ENCODE measurements at places on chromosomes 7 and 10. TPM values are rescaled to one million over a fixed set of nuclear protein-coding genes. Genes with fewer than 3 reads are reported as not detected.

ELAPOR2 gene
- 16.7 TPM for total RNA-seq

MYO3A gene
- not detected for total RNA-seq

RNF148 gene
- total RNA-seq, result not detected

GHRHR gene
- not detected for total RNA-seq

SLC18A3 gene
- not detected for total RNA-seq

NRG3 gene
- not detected for total RNA-seq

RPP38 gene
- total RNA-seq, result 10.9 TPM

DNA sequence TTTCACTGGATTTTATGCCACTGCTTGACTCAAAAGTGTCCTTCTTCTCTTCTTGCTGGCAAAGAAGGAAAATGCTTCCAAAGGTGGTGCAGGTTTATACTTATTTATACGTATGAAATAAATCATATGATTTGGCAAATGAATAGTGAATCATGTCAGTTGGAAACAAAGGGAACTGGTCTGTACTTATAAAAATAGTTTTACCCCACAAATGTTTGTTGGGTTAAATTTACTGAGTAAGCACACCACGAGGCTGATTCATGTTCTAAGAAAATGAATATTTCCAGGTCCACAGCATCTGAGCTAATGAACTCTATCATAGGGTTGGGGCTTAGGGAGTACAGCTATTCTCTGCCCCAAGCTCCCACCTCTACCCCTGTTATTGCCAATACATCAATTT lies 232.2 kb downstream of the TRIL start:
- H3K4me1 ChIP-seq, result no peaks in the 10 kb centered on the region
- H3K27me3 ChIP-seq, result no peaks in the 10 kb centered on the region
- H3K27ac ChIP-seq, result no peak overlapping the region
- peaks cover 17% of the 10 kb centered on the region for H3K36me3 ChIP-seq

- no peaks in the 10 kb centered on the region for H3K27me3 ChIP-seq
- no peak for DNase-seq
- no peak overlapping the region for H3K27ac ChIP-seq
- H3K36me3 ChIP-seq, result no peaks in the 10 kb centered on the region
- H3K4me3 ChIP-seq, result no peak overlapping the region
- H3K4me1 ChIP-seq, result peaks cover 12% of the 10 kb centered on the region
Measured at GRCh38 chr7:30549931-30550493, 44.7 kb upstream of the GARS1 start.

- H3K4me3 ChIP-seq, result no peak overlapping the region
- no peaks in the 10 kb centered on the region for H3K27me3 ChIP-seq
- no peaks in the 10 kb centered on the region for H3K36me3 ChIP-seq
- H3K27ac ChIP-seq, result no peak overlapping the region
- H3K4me1 ChIP-seq, result no peaks in the 10 kb centered on the region
Measured at GRCh38 chr10:83459124-83459523, 680.2 kb upstream of the GHITM start.

- DNase-seq, result no peak
- no peak overlapping the region for H3K27ac ChIP-seq
- no peak overlapping the region for H3K4me3 ChIP-seq
- H3K27me3 ChIP-seq, result no peaks in the 10 kb centered on the region
- no peaks in the 10 kb centered on the region for H3K4me1 ChIP-seq
Measured at GRCh38 chr7:85773116-85773728, 586.4 kb upstream of the SEMA3D start.

DNA sequence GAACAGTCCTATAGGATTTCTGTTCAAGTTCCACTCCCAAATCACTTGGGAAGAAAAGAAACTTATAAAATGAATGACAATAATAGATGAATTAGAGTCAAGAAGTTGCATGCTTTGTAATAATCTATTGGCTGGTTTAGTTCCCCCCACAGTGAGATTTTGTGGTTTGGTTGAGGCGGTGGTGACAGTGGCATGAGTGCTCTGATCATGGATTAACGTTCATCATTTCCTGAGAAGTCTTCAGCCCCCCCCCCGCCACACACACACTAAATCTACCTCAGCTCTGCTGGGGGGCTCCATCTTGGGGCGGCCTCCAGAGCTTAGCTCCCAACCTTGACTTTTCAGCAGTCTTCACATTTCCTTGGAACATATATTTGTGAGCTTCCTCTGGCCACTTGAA lies 121.7 kb downstream of the ABCA13 start:
- no peaks in the 10 kb centered on the region for H3K36me3 ChIP-seq
- DNase-seq, result no peak
- H3K27ac ChIP-seq, result no peak overlapping the region
- H3K4me3 ChIP-seq, result no peak overlapping the region

DNA sequence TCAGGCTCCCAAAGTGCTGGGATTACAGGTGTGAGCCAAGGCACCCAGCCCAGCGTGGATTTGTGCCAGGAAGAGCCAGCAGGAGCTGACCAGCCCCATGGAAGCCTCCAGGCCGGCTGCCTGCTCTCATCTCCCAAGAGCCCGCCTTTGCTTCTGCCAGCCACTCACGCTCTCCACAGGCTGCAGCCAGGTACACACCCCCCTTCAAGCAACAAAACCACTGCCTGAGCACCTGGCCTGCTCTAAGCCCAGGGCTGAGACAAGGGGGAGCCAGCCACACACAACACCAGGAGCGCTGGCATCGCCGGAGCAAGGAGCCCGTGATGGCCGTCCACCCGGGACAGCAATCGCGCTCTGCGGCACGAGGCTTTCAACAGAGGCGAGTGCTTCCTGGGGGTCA lies 34.5 kb downstream of the MAD1L1 start:
- no peaks in the 10 kb centered on the region for H3K27me3 ChIP-seq
- H3K4me3 ChIP-seq, result no peak overlapping the region
- H3K4me1 ChIP-seq, result peaks cover 4% of the 10 kb centered on the region
- no peak overlapping the region for H3K27ac ChIP-seq
- H3K36me3 ChIP-seq, result peaks cover 19% of the 10 kb centered on the region

DNA sequence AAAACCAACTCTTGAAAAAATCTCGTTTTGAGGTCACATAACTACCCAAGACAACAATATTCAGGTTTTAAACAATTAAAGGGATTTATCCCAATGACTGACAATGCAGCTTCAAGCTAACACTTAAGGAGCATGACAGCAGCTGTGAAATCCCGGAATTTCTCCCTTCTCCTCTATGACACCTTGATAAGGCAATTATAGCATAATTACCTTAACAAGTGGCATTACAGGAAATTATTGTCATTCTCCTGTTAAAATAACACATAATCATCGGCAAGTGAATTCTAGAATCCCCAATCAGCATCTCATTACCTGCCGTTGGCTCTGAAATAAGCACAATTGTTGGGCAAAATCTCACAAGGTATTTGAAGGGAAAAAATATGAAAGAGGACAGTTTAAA lies 417.0 kb upstream of the PFKP start:
- no peak for DNase-seq
- no peaks in the 10 kb centered on the region for H3K27me3 ChIP-seq
- no peaks in the 10 kb centered on the region for H3K4me1 ChIP-seq
- no peak overlapping the region for H3K4me3 ChIP-seq

DNA sequence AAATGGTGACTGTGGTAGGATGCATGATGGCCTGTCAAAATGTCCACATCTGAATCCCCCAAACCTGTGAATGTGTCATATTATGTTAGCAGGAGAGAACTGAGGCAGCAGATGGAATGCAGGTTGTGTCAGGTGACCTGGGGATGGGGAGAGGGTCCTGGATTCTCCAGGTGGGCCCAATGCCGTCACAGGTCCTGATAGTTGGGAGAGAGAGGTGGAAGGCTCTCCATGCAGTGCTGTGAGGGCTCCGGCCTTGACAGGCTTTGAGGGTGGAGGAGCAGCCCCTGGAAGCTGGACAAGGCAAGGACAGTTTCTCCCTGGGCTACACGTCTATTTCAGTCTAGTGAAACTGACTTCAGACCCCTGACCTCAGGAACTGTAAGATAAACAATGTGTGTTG lies 330.9 kb upstream of the ZNF32 start:
- no peak overlapping the region for H3K27ac ChIP-seq
- no peaks in the 10 kb centered on the region for H3K4me1 ChIP-seq
- H3K4me3 ChIP-seq, result no peak overlapping the region
- DNase-seq, result no peak
- no peaks in the 10 kb centered on the region for H3K36me3 ChIP-seq

- H3K4me1 ChIP-seq, result no peaks in the 10 kb centered on the region
- no peaks in the 10 kb centered on the region for H3K36me3 ChIP-seq
- H3K4me3 ChIP-seq, result no peak overlapping the region
- H3K27ac ChIP-seq, result no peak overlapping the region
- no peaks in the 10 kb centered on the region for H3K27me3 ChIP-seq
Measured at GRCh38 chr10:42866115-42866995, 83.8 kb downstream of the BMS1 start.

- no peaks in the 10 kb centered on the region for H3K4me1 ChIP-seq
- DNase-seq, result no peak
- no peak overlapping the region for H3K27ac ChIP-seq
- H3K27me3 ChIP-seq, result 0 out of 2 replicates have a peak, but pooled peaks cover 3% of the 10 kb centered on the region
- no peaks in the 10 kb centered on the region for H3K36me3 ChIP-seq
Measured at GRCh38 chr7:147182874-147183273, 1066.3 kb downstream of the CNTNAP2 start.

DNA sequence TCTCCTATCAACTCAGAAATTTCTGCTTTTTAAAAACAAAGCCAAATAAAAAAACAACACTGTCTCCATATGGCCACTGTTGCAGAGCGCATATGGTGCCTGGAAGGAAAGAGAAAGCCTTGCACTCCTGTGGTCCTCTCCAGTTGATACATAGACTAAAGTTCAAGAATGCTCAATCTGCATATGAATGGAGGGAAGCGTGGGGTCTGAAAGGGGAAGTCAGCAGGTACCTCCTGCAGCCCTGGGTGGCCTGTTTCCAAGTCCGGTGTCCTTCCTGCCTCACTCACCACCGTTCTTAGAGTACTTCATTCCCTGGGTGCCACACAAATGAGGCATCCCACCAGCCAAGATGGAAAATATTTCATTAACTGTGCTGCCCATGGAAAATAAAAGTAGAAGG lies 138.3 kb upstream of the PALS2 start:
- H3K4me1 ChIP-seq, result no peaks in the 10 kb centered on the region
- H3K4me3 ChIP-seq, result no peak overlapping the region
- no peak overlapping the region for H3K27ac ChIP-seq
- no peaks in the 10 kb centered on the region for H3K27me3 ChIP-seq
- H3K36me3 ChIP-seq, result no peaks in the 10 kb centered on the region

DNA sequence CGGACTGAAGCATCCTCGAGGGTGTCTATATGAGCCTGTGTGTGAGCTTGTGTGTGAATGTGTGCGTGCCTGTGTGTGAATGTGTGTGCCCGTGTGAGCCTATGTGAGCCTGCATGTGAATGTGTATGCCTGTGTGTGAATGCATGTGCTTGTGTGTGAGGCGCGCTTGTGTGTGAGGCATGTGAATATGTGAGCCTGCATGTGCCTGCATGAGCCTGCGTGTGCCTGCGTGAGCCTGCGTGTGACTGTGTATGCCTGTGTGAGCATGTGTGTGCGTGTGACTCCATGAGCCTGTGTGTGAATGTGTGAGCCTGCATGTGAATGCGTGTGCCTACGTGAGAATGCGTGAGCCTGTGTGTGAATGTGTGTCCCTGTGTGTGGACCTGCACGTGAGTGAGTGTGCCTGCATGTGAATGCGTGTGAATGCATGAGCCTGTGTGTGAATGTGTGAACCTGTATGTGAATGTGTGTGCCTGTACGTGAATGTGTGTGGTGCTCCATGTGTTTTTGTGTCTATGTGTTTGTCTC lies 33.4 kb downstream of the PDGFA start:
- no peaks in the 10 kb centered on the region for H3K36me3 ChIP-seq
- no peaks in the 10 kb centered on the region for H3K27me3 ChIP-seq
- H3K4me3 ChIP-seq, result peak overlapping the region; percentile 24
- no peak overlapping the region for H3K27ac ChIP-seq
- peaks cover 27% of the 10 kb centered on the region for H3K4me1 ChIP-seq

- H3K36me3 ChIP-seq, result no peaks in the 10 kb centered on the region
- no peak overlapping the region for H3K27ac ChIP-seq
- no peaks in the 10 kb centered on the region for H3K4me1 ChIP-seq
- H3K27me3 ChIP-seq, result no peaks in the 10 kb centered on the region
Measured at GRCh38 chr7:39142750-39143149, 165.0 kb downstream of the POU6F2 start.

- 0 out of 2 replicates have a peak, but pooled peaks cover 3% of the 10 kb centered on the region for H3K4me1 ChIP-seq
- no peak for DNase-seq
- no peaks in the 10 kb centered on the region for H3K36me3 ChIP-seq
- H3K4me3 ChIP-seq, result no peak overlapping the region
- H3K27ac ChIP-seq, result no peak overlapping the region
- H3K27me3 ChIP-seq, result no peaks in the 10 kb centered on the region
Measured at GRCh38 chr7:44382459-44383265, 57.3 kb upstream of the CAMK2B start.

DNA sequence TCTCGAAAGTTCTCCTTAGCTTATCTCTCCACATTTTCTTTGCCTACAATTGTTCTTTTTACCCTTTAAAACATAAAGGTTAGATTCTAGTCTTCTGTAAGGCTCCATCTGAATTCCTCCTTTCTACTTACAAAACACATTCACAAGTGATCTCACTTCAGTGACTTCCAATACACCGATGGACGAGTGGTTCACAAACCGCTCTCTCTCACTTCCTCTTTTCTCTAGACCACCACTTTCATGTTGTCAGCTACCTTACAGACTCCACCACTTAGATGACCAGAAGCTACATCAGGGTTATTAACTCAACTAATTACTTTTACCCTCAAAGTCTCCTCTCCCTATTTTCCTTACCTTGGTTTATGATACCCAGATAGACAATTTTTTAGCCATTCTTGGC lies 11.8 kb downstream of the MET start:
- H3K36me3 ChIP-seq, result peaks cover 19% of the 10 kb centered on the region
- H3K4me1 ChIP-seq, result peaks cover 4% of the 10 kb centered on the region
- H3K27ac ChIP-seq, result no peak overlapping the region
- DNase-seq, result no peak

- no peaks in the 10 kb centered on the region for H3K4me1 ChIP-seq
- no peak for DNase-seq
- H3K4me3 ChIP-seq, result no peak overlapping the region
- no peaks in the 10 kb centered on the region for H3K27me3 ChIP-seq
- H3K27ac ChIP-seq, result no peak overlapping the region
Measured at GRCh38 chr7:73967832-73968290, 60.1 kb upstream of the ELN start.

DNA sequence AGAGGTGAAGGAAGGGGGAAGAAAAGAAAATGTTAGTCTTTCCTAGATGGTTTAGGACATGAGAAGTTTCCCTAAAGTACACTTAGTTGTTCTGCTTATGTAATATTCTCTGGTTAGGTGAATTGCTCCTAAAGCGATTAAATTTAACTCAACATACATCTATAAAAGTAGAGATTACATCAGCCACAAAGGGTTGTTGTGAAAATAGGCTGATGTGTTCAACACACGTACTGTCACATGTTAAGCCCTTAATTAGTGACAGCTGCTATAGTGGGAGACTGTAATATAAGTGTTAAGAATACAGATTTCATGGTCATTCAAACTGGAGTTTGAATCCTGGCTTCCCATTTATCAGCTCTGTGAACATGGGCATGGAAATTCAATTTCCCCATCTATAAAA lies 12.8 kb downstream of the HECTD2 start:
- H3K4me3 ChIP-seq, result no peak overlapping the region
- DNase-seq, result peak; percentile 61
- H3K27me3 ChIP-seq, result no peaks in the 10 kb centered on the region

- DNase-seq, result no peak
- H3K36me3 ChIP-seq, result no peaks in the 10 kb centered on the region
- H3K4me3 ChIP-seq, result no peak overlapping the region
- H3K4me1 ChIP-seq, result no peaks in the 10 kb centered on the region
- H3K27ac ChIP-seq, result no peak overlapping the region
Measured at GRCh38 chr7:93161181-93161762, 13.1 kb upstream of the SAMD9L start.

- DNase-seq, result peak; percentile 46
- H3K4me3 ChIP-seq, result peak overlapping the region; percentile 64
- no peaks in the 10 kb centered on the region for H3K27me3 ChIP-seq
- H3K4me1 ChIP-seq, result peaks cover 16% of the 10 kb centered on the region
Measured at GRCh38 chr10:21534604-21535493, 817 bp downstream of the MLLT10 start.

GRCh38 chr7:19747740-19748339 lies 25.6 kb downstream of the TMEM196 start:
- H3K36me3 ChIP-seq, result no peaks in the 10 kb centered on the region
- no peak overlapping the region for H3K4me3 ChIP-seq
- H3K4me1 ChIP-seq, result peaks cover 6% of the 10 kb centered on the region
- peak; percentile 4 for DNase-seq
- no peaks in the 10 kb centered on the region for H3K27me3 ChIP-seq

All from SJCRH30 (cell line).